ENCODE measurements at places on chromosomes 16 and 17. TPM values are rescaled to one million over a fixed set of nuclear protein-coding genes. Genes with fewer than 3 reads are reported as not detected.

Gene SLC6A2
- not detected for total RNA-seq

Gene SSTR5
- not detected for total RNA-seq

Gene TP53TG3F
- not detected for total RNA-seq

Gene KRTAP3-3
- not detected for total RNA-seq

Gene ACSM5
- total RNA-seq = not detected

Gene KLHL10
- not detected for total RNA-seq

Gene NLGN2
- 4.9 TPM for total RNA-seq

Gene KRT17
- not detected for total RNA-seq

Gene CEP295NL
- total RNA-seq = not detected

Gene SLC6A4
- not detected for total RNA-seq

Gene TBX2
- total RNA-seq = not detected

Gene GJC1
- total RNA-seq = 2.3 TPM

Gene RTN4RL1
- 1.2 TPM for total RNA-seq

Gene KRTAP9-2
- not detected for total RNA-seq

Gene MAZ
- 401 TPM for total RNA-seq

Gene ARL17A
- 26.5 TPM for total RNA-seq

Gene CIBAR2
- total RNA-seq = not detected

Gene SBK1
- 10.0 TPM for total RNA-seq

Gene PRAC2
- total RNA-seq = not detected

Gene YWHAE
- 317 TPM for total RNA-seq

Gene STH
- not detected for total RNA-seq

Gene CCDC144A
- total RNA-seq = 7.5 TPM

Gene ZG16B
- 1.4 TPM for total RNA-seq

Gene ADAM11
- total RNA-seq = 0.46 TPM

Gene CPNE7
- total RNA-seq = 3.7 TPM

Gene BANP
- total RNA-seq = 34.5 TPM

Gene OR1G1
- total RNA-seq = not detected

Gene MGAT5B
- 0.72 TPM for total RNA-seq

Gene BICDL2
- 1.2 TPM for total RNA-seq

Gene KRTAP9-8
- total RNA-seq = not detected

Gene DHRS7C
- not detected for total RNA-seq

Gene CES5A
- not detected for total RNA-seq

Gene ZFP3
- 7.5 TPM for total RNA-seq

Gene CHST5
- total RNA-seq = not detected

Gene SLC38A8
- total RNA-seq = not detected

Gene PROCA1
- 7.3 TPM for total RNA-seq

Measured in activated naive CD4-positive, alpha-beta T cell treated with anti-CD3 and anti-CD28 coated beads, Interleukin-2, amount 10 ng/mL, durations not matched to agents 5 hours and 36 hours (primary cell).